ENCODE measurements at places on chromosomes 6 and 20.

- peak; percentile 67 for DNase-seq
Observed at GRCh38 chr20:63574156-63574828, at the start of gene HELZ2. Gene HELZ2 (minus strand): TSS chr20:63574239. CDS start chr20:63572385, 1,854 bp downstream.

DNA sequence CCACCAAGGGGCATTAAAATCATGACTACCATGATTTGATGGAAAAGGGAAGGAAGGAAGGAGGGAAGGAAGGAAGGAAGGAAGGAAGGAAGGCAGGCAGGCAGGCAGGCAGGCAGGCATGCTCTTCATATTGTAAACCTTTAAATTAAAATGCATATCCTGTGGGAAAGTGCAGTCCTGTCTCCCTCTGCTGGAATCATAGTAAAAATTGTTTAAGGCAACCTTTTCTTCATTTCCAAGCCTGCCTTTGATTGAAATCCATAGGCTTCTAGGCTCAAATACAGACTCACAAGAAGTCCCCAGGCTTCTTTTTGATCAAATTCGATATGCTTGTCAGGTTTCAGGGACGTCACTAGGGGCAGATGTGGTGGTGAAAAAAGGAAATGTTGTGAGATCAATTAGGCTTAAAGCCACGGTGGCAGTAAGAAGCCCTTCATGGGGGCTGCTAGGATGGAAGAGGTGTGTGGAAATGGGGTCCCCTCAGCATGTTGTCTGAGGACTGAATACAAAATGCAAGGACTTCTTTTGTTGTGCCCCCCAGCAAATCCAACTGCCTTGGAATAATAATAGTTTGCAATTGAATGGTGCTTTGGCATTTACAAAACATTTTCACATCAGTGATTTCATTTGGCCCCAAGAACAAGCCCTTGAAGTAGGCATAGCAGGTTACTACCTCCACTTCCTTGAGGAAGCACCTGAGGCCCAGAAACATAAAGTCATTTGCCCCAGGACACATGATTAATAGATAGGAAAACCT lies 25.6 kb upstream of the GABRR1 start:
- DNase-seq: peak; percentile 53

GRCh38 chr6:27986928-27987725 lies 30.1 kb downstream of the OR2B6 start:
- DNase-seq: no peak

- DNase-seq: peak; percentile 54
Observed at GRCh38 chr6:134741200-134741536, 208.7 kb downstream of the ALDH8A1 start.

- DNase-seq: no peak
Observed at GRCh38 chr20:48360342-48360975, 467.3 kb downstream of the PREX1 start.

GRCh38 chr6:41729624-41730023 lies 5.8 kb downstream of the TFEB start:
- no peak for DNase-seq
